ENCODE measurements at places on chromosomes 16 and 17.
A peak's percentile ranks its signal among the peaks of the same experiment; 100 is the strongest.

- no peak for DNase-seq
Measured at GRCh38 chr17:31495022-31495885, 103.8 kb downstream of the RAB11FIP4 start.

DNA sequence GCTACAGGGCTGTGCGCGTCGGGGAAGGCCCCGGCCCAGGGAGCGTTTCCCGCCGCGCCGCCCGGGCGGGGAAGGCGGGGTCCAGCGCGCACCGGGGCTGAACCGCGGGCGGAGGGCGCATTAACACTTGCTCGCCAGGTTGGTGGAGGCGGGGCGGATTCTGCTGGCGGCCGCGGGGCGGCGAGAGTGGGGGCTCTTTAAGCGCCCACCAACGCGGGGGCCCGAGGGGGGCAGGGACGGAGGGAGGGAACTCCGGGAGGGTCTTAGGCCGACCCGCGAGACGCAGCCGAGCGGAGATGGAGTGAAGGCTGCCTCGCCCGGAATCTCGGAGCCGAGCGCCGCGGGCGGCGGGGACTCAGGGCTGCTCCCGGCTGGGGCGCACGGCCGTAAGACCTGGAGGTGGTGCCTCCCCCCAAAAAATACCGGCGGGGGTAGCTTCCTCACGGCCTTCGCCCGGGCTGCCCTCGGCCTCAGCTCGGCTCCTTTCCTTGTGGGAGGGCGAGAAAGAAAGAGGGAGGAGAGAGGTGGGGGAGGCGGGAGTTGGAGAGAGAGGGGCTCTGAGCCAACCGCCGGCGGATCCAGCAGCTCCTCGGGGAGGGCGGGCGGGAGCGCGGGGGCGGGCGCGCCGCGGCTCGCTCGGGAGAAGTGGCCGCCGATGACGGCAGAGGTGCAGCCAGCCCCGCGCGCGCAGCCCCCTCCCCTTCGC is 415 bp upstream of the FOXF1 start:
- DNase-seq: no peak

- DNase-seq: no peak
Measured at GRCh38 chr16:83717814-83718213, 90.0 kb upstream of the HSBP1 start.

DNA sequence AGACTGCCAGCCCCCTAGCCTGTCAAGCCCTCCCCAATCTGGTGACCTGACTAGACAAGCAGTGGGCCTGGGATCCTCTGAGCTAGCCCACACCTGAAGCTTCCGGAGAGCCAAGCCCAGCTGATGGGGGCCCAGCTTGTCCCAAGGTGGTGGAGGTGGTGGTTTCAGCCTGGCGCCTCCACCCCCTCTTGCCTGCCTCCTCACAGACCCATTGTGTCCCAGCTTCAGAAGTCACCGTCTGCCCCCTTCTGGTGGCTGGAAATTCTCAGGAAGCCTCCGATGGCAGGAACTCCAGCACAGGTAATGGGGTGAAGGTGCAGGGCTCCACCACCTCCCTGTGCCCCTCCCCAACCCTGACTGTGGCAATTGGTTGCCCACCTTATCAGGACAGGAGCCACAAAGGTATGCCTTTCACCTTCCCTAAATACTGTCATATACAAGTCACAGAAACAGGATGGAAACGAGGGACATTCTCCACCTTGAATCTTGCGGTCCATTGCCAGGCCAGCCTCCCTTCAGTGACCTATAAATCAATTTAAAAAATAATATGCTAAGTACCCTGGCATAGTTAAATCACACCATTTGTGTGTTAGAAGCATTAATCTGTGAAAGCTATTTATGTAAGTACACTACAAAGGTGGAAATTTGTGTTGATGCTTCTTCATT is 66.0 kb upstream of the ZNF423 start:
- DNase-seq: peak; percentile 19

DNA sequence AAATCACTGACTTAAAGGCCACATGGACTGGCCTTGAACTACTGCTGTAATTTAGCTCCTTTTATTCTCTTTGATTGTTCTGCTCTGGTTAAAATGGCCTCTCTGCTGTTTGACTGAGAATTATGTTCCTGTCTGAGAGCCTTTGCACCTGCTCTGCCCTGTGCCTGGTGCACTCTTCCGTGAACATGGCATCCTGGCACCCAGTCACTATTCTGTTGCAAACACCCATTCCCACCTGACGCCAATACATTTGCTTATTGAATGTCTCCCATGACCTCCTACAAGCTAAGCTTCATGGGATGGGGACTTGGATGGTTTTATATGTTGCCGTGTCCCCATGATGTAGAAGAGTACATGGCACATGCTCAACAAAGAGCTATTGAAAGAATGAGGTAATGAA is 20.1 kb downstream of the HSD17B2 start:
- no peak for DNase-seq

DNA sequence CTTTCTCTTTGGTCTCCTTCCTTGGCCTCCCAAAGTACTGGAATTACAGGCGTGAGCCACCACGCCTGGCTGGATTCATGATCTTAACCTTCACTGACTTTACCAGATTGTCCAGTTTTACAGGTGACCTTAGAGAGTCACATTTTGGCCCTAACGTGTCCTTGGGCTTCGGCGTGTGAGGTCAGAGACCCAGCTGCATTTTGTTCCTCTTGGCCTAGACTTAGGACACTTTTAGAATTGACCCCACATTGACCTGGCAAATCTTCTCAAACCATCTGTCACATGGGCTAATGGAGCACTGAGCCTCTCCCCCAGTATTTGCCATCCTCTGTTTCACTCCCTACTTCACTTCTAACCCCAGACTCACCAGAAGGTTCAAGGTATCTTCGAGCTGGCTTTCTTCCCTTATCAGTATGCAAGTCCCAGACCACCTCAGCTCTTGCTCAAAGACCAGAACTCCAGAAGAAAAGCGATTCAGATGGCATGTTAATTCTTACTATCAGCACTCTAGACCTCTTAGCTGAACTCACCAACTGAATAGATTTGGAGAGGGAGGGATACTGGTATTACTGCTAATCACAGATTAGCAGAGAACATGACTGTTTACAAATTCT is 1.7 kb upstream of the CYTH1 start:
- DNase-seq: no peak

DNA sequence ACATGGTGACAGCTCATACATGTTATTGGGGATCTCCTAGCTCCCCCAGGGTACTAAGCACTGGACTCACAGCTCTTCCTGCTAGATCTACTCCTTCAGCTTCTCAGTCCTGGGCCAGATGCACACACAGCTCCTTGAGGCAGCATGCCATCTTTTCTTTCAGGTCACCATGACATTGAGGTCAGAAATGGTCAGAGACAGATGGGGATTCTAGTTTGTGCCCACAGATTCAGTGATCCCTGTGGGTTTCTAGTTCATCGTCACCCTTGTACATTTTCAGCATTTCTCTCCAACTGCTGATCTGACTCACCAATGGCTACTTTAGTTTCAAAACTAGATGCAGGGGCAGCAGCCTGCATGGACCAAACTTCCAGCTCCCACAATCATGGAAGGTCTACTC is 560.7 kb upstream of the PSMD7 start:
- no peak for DNase-seq

DNA sequence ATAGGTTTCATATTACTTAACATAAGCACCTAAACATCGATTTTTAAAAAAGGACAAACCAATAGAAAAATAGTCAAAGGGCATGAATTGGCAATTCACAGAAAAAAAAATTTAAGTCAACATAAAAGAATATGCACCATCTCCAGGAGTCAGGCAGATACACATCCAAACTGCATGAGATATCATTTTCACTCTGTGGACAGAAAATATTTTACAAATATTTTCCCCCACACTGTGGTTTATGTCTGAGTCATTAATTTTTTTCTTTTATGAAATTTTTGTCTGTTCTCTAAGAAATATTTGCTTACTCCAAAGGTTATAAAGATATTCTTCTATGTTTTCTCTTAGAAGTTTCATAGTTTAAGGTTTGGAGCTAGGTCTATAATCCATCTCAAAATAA is 74.4 kb upstream of the DNAH17 start:
- DNase-seq: no peak

DNA sequence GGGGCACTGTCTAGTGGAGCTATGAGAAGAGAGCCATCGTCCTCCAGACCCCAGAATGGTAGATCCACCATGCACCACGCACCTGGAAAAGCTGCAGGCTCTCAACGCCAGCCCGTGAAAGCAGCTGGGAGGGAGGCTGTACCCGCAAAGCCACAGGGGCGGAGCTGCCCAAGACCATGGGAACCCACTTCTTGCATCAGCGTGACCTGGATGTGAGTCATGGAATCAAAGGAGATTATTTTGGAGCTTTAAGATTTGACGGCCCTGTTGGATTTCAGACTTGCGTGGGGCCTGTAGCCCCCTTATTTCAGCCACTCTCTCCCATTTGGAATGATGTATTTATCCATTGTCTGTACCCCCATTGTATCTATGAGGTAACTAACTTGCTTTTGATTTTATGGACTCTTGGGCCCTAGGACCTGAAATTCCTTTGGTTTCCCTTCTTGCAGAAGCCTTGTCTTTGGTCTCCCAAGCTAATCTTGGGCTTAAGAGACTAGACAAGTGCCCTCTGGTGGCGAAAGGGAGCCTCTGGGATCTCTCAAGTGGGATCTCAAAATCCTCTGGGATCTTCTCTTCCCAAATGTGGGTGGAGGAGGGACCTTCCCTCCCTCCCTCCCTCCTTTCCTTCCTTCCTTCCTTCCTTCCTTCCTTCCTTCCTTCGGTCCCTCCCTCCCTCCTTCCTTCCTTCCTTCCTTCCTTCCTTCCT is 58.2 kb upstream of the HAPSTR1 start:
- no peak for DNase-seq

DNA sequence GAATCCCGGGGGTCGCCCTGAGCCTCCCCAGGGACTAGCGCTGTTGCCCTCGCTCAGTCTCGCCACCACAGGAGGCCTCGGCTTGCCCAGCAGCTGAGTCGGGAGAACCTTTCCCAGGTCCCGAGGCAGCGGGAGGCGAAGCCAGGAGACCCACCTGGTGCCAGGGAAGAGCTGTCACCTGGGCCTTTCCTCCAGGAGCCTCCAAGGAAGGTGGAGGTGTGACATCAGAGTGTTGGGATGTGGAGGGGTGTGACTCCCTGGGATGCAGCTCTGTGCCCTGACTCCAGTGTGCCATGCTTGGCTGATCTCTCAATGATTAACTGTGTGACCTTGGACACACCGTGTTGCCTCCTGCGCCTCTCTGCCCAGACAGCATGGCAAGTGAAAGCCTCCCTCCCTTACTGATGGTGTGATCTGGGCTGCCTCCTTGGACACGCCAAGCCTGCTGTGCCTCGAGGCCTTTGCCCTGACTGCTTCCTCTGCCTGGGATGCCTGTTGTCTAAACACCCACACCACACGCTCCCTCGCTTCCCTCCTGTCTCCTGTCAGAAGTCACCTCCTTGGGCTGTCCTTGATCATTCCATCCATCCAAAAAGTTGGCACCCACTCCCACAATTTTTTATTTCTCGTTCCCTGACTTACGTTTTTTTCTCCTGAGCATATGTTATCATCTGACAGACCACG is 88.0 kb downstream of the CMIP start:
- DNase-seq: no peak

GRCh38 chr16:14100825-14101224 is 29.7 kb downstream of the MRTFB start:
- DNase-seq: no peak

- no peak for DNase-seq
Measured at GRCh38 chr17:77089124-77089490, 51.7 kb upstream of the SEC14L1 start.

DNA sequence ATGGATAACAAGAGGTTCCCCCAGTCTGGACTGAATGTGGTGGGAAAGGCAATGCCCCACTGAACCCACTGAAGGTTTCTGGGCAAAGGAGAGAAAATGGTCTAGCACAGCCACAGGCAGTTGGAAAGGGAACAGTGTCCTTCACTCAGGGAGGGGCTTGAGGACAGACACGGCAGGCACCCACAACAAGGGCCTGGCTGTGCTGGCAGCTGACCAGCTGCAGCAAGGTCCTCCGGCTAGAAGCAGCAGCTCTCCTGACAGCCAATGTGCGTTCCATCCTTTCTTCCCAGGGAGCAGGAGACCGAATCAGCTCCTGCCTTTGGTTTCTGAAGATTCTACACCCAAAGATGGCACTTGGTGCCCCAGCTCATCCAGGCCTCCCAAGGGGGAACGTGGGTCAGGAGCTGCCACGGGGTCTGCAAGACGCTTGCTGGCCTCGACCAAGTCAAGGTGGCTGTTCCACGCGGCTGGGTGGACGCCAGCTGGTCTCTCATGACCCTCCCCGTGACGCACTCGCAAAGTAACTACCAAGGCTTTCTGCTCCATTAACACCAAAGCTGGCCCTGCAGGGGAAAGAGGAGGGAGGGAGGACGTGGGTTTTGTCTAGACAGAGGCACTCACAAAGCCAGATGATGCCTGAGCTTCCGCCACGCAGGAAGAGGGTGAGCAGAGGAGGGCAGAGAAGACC is 11.1 kb downstream of the ABR start:
- no peak for DNase-seq
